ENCODE measurements at places on chromosomes 4 and X.
A peak's percentile ranks its signal among the peaks of the same experiment; 100 is the strongest.

- no peak for DNase-seq
Measured at GRCh38 chr4:184395971-184396391, 78.4 kb downstream of the IRF2 start.

- DNase-seq, result no peak
Measured at GRCh38 chr4:94581766-94582165, 130.0 kb downstream of the PDLIM5 start.

DNA sequence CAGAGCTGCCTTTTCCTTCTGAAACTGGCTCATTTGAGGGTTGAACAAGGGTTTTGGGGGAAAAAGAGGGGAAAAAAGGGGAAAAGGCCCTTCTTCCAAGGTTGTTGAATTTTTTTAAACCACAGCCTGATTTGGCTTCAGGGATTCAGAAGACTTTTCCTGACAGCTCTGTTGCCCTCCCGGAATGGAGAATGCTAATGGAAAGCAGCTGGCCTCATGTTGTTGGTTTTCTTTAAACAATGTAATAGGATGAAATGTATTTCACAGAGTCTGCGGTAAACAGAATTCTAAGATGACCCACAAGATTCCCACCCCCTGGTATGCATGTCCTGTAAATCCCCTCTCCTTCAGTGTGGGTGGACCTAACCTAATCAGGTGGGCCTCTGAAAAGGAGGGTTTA, 3.3 kb upstream of the KIAA1210 start:
- DNase-seq, result no peak

- peak; percentile 31 for DNase-seq
Measured at GRCh38 chr4:55184600-55185523, 59.5 kb upstream of the KDR start.

DNA sequence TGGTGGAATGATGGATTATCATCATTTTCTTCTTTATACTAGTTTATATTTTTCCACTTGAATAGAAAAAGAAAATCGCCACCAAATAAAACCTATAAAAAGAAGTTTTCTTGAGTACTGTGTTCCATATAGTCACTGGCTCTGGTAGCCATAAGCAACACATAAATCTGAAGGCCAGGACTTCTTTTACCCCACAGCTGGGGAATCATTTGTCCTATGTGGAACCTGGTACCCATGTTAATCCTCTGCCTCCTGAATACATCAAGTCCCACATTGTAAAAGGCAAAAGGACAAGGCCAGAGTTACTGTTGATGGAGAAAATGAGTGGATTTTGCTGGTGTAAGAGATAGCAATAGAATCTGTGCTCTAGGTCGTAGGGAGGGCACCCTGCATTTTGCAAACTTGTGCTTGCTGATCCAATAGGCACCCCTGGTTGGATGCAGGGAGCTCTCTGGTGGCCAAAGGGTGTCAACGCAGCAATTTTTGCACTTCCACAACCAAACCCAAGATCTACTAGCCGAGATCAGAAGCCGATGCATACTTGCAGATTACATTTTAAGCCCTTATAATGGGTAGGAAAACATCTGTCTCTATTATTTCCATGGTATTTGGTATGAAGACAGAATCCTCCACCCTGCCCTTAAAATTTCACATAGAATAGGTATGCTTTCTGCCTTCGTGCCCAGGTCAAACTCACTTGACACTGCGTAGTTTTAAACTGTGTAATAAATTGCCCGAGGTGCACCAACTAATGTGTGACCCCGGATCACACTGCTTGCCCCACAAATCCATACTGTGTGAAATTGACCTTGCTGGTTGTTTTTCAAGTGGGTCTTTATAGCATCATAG, 146.2 kb upstream of the SCML1 start:
- peak; percentile 49 for DNase-seq

DNA sequence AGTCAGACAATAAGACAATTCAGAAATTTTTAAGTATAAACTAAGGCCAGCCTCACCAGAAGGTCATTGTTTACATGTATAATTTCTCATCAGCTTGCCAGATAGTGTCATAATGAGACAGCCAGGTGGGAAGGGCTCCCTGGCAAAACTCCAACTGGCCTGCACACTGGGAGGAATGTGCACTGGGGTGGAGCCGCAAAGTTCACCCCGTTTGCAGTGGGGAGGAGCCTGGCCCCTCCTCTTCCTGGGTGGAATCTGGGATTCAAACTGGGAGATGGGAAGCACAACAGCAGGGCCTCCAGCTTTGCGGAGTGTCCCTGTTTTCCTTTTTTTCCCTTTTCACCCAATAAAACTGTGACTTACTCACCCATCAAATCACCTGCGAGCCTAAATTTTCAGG, 329.9 kb downstream of the SMARCA1 start:
- no peak for DNase-seq

DNA sequence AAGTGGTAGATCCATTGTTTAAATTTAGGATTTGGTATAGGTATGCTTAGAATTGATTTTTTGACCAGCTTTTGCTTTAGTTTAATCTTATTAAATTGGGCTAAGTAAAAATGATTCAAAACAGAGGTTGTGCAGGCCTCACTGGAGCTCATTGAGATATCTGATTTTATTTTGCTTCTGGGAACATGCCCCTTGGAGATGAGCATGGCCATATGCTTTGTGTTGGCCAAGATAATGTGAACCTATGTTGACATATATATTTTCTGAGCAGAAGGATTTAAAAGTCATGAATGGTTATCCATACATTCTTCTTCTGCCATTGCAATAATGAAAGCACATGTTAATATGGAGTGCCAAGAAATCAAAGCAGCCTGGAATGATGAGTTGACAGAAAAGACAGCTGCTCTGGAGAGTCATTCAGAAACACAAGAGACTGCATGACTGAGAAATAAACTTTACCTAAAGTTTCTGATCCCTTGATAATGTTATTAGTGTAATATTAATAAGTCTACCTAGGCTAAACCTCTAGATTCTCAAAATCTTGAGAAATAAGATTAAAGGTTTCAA, 489.7 kb upstream of the GNPDA2 start:
- no peak for DNase-seq

DNA sequence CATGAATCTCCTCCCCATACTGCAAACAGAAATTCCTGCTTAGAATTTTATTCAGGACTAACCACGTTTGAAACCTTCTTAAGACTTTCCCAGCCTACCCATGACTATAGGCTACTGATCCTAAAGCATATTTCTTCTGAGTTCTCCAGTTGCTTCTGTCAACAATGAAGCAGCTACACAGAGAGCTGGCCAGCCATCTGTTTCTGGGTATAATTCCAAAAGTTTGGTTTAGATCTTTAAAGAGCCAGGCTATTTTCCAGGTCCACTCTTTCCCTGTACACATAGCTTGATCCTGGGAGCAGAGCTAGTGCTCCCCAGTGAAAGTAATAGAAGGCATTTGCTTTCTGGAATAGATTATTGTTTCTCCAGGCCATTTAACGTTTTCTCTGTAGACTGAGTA, 4.0 kb upstream of the ITM2A start:
- DNase-seq, result no peak

GRCh38 chr4:20408611-20409010, 156.9 kb downstream of the SLIT2 start:
- no peak for DNase-seq

DNA sequence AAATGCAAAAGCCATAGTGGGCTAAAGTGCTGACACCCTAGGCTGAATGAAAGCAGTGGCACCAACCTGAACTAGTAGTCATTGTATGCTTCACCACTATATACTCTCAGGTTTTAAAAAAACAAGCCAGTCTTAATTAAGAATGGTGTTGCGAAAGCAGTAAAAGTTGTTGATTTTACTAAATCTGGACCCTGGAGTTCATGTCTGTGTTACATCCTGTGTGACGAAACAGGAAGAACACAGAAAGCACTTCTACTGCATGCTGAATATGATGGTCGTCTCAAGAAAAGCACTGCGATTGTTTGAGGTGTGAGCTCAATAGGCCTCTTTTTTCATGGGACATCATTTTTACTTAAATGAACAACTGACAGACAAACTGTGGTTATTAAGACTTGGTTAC, 24.2 kb upstream of the GDPD2 start:
- DNase-seq, result peak; percentile 8

DNA sequence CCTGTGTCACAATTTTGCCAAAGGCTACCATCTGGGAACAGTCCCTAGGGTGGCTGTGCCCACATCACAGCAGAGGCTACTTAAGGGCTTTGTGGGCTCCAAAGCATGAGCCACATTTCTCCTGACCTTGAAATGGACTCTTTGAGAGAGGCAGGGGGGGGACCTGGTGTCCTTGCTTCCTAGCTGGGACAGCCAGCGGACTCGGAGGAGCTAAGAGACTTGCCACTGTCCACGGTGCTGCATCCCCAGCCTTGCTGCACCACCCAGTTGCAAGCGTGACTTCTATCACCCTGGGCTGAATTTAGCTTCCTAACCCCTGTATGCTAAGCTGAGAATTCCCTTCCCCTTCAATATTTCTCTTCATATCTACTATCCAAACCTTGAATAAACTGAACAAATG, 99.0 kb downstream of the PHKA2 start:
- no peak for DNase-seq

GRCh38 chr4:2954358-2955185, 8.6 kb downstream of the NOP14 start:
- peak; percentile 91 for DNase-seq

DNA sequence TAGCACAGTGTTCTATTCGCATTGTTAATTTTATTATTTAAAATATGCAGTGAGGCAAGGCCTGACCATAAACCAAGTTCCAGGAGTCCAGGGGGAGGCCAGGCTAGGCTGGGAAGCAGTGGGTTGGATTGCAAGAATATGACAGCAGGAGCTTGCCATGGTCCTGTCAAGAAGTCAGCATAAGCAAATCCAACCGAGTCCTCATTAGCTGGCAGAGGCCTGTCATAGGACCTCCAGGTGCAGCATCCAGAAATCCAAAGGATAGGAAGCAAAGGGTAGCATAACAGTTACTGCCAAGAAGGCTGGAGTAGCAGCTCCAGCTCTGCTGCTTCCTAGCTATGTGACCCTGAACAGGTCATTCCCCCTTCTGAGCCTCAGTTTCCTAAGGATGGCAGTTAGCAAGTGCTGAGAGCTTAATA, 13.4 kb downstream of the PJA1 start:
- no peak for DNase-seq

DNA sequence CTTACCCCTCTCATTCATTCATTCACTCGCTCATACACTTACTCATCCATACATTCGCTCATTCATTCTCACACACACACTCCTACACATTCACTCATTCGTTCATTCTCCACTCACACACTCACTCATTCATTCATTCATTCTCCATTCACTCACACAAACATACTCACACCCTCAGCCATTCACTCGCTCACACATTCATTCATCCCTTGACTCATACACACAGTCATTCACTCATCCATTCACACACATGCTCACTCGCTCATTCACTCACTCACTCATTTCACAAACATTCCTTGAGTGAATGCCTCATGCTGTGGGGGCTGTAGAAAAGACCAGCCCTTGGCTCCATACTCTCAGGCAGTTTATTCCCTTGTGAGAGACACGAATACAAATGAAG, 151.1 kb upstream of the MAMLD1 start:
- DNase-seq, result no peak

GRCh38 chr4:140150636-140150885, 3.4 kb downstream of the MAML3 start:
- no peak for DNase-seq

DNA sequence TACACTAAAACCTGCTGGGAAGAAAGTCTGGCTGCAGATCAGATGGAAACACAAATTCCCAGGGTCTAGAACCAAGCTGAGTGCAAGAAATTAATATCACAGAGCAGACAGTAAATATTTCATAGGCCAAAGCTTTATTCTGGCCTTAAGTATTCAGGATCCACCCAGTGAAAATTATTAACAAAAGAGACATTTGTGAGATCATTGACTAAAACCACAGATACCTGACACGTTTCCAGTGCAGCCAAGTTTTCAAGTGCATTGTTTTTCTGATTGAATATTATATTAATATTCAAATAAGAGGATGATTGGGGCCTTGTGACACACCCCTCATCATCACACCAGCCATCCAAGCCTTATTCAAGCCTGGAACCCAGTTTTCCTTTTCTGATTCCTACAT, 10.3 kb downstream of the ELOVL6 start:
- DNase-seq, result no peak

DNA sequence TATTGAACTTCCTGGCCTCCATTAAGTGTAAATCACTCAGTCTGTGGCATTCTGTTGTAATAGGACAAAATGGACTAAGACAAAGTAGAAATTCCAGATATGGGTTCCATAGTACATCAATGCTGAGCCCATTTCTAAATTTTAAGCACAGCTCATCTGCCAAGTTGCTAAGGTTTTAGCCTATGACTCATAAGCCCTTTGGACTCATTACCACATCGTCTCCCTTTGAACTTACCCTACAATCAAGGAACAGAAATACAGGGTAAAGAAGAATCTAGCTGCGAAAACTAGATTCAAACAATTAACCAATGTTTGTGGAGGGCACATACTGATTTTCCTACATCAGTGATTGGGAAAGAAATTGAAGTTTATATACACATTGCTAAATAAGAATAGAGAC, 31.8 kb downstream of the NAA11 start:
- no peak for DNase-seq

All from activated CD4-positive, alpha-beta T cell treated with anti-CD3 and anti-CD28 coated beads, Interleukin-2, Interleukin-6, amounts not matched to agents 100 ng/mL and 50 ng/mL, durations not matched to agents 16 hours and 8 hours (primary cell).